ENCODE measurements at places on chromosomes 6 and 20. TPM values are rescaled to one million over a fixed set of nuclear protein-coding genes. Genes with fewer than 3 reads are reported as not detected.

Gene F13A1
- total RNA-seq: 0.25 TPM

Gene UBE2V1
- total RNA-seq: 124 TPM

Gene DOK5
- not detected for total RNA-seq

DNA sequence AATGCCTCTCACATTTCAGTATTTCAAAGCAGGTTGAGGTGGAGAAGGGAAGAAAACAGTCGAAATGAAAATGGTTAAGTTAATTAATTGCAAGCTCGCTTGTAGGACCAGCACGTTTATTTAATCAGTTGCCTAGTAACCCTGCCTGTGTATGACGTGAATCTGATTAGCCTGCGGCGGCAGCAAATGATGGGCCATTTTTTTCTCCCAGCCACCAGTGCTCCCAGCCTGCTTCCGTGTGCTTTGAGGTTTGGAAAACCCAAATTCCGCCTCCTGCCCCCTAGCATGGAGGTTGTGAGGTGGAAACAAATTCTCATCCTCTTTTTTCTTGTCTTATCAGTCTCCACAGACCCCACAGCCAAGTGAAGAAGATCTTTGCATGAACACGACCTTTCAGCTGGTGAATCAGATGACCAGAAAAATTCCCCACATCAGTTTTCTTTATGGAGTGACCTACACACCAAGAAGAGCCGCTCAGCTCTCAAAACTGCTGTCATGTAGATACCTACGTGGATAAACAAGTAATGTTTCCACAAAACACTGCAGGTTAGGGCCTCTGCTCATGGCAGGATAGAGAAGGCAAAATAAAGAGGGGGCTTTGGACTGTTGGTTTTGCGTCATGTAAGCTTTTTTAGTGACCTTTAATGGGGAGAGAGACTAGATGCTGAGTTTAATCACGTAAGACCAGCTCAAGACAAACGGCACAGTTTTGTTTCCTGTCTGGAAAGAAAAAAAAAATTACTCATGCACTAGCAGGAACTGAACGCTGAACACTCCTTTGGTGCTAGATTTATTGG is 572.9 kb upstream of the NOX3 start:
- H3K36me3 ChIP-seq: peaks cover 1% of the 10 kb centered on the region
- peaks cover 3% of the 10 kb centered on the region for H3K4me1 ChIP-seq
- no peak overlapping the region for H3K27ac ChIP-seq

GRCh38 chr6:163226181-163226835 is 188.2 kb upstream of the QKI start:
- H3K27ac ChIP-seq: no peak overlapping the region
- no peak overlapping the region for H3K4me3 ChIP-seq
- no peaks in the 10 kb centered on the region for H3K36me3 ChIP-seq
- no peak for DNase-seq

- no peak overlapping the region for H3K4me3 ChIP-seq
- no peaks in the 10 kb centered on the region for H3K4me1 ChIP-seq
- H3K27ac ChIP-seq: no peak overlapping the region
- H3K27me3 ChIP-seq: peaks cover 11% of the 10 kb centered on the region
These were observed 2.1 kb downstream of the WFDC8 start for GRCh38 chr20:45576995-45577394.

- H3K4me1 ChIP-seq: no peaks in the 10 kb centered on the region
- DNase-seq: no peak
- H3K27me3 ChIP-seq: no peaks in the 10 kb centered on the region
- H3K27ac ChIP-seq: no peak overlapping the region
These were observed 365.8 kb downstream of the BCKDHB start for GRCh38 chr6:80472271-80472670.

- H3K4me1 ChIP-seq: no peaks in the 10 kb centered on the region
- peaks cover 5% of the 10 kb centered on the region for H3K27me3 ChIP-seq
- H3K27ac ChIP-seq: no peak overlapping the region
- no peak for DNase-seq
- H3K4me3 ChIP-seq: no peak overlapping the region
These were observed 61.1 kb downstream of the CAP2 start for GRCh38 chr6:17454316-17455005.

- H3K27ac ChIP-seq: no peak overlapping the region
- H3K27me3 ChIP-seq: peaks cover 8% of the 10 kb centered on the region
- no peaks in the 10 kb centered on the region for H3K36me3 ChIP-seq
- DNase-seq: no peak
These were observed 100.4 kb upstream of the NAA20 start for GRCh38 chr20:19916531-19917485.

DNA sequence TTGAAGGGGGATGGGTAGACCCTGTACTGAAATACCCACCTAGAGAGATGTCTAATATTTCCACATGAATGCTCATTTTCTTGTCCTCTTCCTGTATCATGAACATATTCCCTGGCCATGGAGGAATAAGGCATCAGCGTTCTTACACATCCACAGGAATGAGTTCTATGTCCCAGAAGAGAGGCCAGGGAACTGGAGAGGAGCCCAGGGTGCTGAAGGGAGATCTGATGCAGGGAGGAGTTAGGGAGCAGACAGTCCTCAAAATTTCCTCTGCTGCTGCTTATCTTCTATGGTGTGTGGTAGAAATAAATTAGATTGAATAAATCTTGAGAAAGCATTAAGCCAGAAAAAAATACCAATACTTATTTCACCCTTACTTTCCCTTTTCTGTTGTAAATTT is 295.0 kb downstream of the KCNQ5 start:
- no peak overlapping the region for H3K4me3 ChIP-seq
- no peak for DNase-seq
- no peaks in the 10 kb centered on the region for H3K27me3 ChIP-seq

GRCh38 chr6:151765444-151765886 is 42.0 kb upstream of the ESR1 start:
- no peaks in the 10 kb centered on the region for H3K36me3 ChIP-seq
- no peak overlapping the region for H3K4me3 ChIP-seq
- H3K27ac ChIP-seq: no peak overlapping the region
- no peak for DNase-seq
- peaks cover 12% of the 10 kb centered on the region for H3K4me1 ChIP-seq
- H3K27me3 ChIP-seq: peaks cover 21% of the 10 kb centered on the region

GRCh38 chr20:11054266-11054993 is 380.6 kb upstream of the JAG1 start:
- no peaks in the 10 kb centered on the region for H3K27me3 ChIP-seq
- H3K27ac ChIP-seq: no peak overlapping the region
- no peaks in the 10 kb centered on the region for H3K4me1 ChIP-seq
- no peak overlapping the region for H3K4me3 ChIP-seq
- DNase-seq: no peak
